ENCODE measurements at places on chromosomes 4 and X.
A peak's percentile ranks its signal among the peaks of the same experiment; 100 is the strongest.

DNA sequence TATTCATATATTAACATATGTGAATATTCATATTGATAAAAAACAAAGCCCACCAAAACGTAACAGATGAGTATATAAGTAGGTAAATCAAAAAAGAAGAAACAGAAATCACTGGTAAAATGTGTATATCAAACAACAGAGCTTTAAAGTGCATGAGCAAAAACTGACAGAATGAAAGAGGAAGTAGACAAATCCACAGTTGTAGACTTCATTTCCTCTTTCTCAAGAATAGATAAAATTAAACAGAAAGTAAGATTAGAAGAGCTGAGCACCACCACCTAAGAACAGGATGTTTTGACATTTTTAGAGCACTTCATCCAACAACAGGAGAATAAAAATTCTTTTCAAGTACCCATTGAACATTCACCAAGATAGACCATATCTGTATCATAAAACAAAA is 64.6 kb downstream of the CNKSR2 start:
- no peak for DNase-seq

- DNase-seq, result no peak
Measured at GRCh38 chr4:121272526-121272925, 108.3 kb downstream of the QRFPR start.

GRCh38 chr4:169117591-169118081 is 107.6 kb upstream of the CBR4 start:
- no peak for DNase-seq

DNA sequence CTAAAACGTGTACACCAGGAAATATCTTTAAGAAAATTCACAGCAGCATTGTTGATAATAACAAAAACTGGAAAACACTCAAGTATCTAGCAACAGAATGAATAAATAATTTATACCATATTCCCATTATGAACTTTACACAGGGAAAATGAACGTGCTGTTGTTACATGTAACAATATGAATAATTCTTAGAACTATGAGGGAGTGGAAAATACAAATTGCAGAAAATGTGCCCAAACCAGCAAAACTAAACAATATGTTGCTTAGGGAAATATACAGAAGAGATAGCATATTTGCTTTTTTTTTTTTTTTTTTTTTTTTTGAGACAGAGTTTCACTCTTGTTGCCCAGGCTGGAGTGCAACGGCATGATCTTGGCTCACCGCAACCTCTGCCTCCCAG is 14.8 kb upstream of the FAT1 start:
- no peak for DNase-seq

GRCh38 chr4:37392521-37393255 is 148.1 kb downstream of the NWD2 start:
- no peak for DNase-seq

DNA sequence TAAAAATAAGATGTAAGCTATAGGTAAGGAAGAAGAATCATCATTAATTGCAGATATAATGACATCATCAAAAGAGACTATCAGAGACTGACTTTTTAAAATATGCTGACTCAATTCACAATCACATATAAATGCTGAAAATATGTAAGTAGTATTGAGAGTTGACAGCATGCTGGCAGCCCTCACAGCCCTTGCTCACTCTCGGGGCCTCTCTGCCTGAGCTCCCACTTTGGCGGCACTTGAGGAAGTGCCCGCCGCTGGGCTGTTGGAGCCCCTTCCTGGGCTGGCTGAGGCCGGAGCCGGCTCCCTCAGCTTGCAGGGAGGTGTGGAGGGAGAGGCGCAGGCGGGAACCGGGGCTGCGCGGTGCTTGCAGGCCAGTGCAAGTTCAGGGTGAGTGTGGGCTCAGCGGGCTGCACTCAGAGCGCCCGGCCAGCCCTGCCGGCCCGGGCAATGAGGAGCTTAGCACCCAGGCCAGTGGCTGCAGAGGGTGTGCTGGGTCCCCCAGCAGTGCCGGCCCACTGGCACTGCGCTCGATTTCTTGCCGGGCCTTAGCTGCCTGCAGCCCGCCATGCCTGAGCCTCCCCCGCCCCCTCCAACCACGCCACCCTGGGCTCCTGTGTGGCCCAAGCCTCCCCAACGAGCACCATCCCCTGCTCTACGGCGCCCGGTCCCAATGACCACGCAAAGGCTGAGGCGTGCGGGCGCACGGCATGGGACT is 68.9 kb downstream of the RAB28 start:
- DNase-seq, result no peak

DNA sequence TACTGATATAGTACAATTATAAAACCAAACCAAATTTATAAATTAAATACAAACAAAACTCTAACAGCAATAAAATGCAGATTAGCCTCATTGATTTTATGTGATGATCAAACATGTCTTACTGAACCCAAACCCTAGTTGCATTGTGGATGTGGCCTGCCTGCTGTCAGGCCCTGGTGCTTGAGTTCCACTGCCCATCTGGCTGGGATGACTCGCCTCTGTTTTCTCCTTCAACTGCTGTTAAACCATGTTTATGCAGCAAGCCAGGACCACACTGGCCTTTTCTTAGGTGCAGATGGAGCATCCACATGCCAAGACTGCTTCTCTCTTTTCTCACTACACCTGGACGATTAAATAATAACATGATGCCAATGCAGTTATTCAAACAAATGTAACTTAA is 22.6 kb downstream of the NAP1L5 start:
- no peak for DNase-seq

GRCh38 chr4:99506781-99507180 is 4.0 kb upstream of the C4orf17 start:
- no peak for DNase-seq

DNA sequence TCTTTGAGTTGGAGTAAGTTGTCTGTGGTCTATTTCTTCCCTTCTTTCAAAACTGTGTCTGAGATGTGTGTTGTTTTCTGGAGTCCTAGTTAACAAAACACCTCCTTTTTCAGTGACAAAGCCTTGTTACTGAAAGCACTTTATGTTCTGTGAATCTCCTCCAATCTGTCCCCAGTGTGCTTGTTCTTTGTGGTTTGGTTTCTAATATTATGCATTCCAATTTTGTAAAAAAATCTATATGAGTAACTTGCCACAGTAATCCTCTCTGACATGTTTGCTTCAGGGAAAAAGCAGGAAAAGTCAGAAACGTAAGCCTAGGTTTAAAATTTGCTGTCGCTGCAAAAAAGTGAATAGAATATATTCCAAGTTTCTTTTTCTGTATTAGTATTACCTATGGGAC is 12.4 kb downstream of the PRRG1 start:
- DNase-seq, result no peak

DNA sequence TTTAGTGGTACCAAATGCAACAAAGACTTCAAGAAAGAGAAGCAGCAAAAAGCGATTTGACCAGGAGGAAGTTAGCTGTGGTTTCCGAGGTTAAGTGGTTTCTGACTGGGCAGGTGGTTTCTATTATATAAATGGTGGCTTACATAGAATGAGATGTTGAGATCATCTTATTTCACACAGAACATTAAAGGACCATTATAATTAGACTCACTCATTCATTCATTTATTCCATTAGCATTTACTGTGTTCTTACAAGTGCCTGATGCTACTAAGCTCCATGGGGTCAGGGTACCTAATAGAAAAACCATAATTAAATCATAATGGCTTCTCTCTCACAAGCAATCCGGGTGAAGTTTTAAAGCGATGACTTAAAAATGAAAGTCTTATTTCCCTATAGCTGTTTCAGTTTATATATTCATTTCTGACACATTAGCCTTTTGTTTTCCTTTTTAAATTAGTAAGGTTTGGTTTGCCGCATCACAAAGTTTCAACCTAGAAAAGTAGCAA is 10.6 kb downstream of the TSPAN6 start:
- no peak for DNase-seq

DNA sequence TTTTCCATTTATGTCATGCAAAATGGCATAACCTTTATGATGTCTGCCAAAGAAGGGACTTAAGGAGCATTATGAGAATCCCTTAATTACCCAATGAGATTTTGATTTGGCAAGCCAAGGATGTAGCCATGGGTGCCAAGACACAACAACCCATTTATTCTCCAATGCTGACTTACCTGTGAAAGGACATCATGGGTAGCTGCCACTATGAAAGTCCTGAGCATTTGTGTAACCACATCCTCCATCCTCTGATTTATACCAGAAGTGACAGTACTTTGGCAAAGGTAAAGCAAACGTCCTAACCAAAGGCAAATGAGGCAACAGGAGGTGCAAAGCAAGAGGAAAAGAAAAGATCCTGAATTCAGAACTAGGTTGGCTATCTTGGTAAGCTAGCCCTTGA is 87.3 kb upstream of the EMCN start:
- no peak for DNase-seq

DNA sequence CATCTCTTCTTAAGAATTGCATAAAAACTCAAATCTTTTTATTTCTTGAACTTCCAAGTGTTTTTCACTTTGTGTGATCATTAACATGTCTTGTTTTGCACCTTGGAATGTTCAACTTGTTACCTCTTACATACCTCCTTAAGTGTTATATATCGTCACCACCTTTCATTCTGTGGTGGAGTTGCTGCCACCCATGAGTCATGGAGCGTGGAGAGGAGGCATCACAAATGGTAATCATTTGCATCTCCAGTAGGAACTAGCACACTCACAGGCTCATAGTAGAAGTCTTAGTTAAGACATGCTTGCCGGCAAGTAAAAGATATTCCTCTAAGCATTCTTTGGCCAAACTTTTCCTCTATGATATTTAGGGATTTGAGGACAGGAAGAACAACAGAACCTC is 67.0 kb upstream of the VCX start:
- no peak for DNase-seq

GRCh38 chr4:138235419-138235952 is 6.7 kb downstream of the SLC7A11 start:
- no peak for DNase-seq

DNA sequence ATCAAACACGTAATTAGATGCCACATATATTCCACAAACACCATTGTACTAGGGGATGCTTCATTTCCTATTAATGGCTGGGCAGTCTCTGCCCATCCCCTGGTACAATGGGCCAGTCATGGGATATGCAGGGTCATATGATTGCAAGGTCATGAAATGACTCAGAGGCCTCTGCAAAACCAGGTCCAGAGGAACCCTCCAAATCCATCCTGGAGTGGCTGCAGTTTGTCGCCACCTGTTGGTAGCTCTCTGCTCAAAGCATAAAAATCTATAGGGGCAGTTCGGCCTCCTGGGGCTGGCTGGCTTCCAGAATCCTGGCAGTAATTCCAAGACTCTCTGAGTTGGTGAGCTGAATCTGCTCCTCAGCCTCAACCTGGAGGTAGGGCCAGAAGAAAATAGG is 22.9 kb upstream of the PUDP start:
- peak; percentile 5 for DNase-seq

DNA sequence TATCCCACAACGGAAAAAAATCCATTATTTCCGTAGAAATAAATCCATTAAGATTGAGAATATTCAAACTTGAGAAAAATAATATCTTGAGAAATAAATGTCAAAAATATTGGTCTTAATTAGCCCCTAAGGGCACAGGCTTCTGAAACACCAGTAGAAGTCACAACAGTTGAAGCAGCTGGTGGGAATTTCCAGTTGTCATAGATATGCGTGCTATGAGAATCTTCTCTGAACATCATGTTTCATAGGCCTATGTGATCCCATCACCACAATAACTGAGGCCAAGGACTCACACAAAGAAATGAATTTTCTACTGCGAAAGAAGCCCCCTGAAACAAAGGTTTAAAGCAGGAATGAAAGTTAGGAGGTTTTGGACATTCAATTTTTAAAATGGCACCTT is 292.0 kb downstream of the DTHD1 start:
- DNase-seq, result no peak

- no peak for DNase-seq
Measured at GRCh38 chr4:38510201-38510600, 153.8 kb upstream of the KLF3 start.

DNA sequence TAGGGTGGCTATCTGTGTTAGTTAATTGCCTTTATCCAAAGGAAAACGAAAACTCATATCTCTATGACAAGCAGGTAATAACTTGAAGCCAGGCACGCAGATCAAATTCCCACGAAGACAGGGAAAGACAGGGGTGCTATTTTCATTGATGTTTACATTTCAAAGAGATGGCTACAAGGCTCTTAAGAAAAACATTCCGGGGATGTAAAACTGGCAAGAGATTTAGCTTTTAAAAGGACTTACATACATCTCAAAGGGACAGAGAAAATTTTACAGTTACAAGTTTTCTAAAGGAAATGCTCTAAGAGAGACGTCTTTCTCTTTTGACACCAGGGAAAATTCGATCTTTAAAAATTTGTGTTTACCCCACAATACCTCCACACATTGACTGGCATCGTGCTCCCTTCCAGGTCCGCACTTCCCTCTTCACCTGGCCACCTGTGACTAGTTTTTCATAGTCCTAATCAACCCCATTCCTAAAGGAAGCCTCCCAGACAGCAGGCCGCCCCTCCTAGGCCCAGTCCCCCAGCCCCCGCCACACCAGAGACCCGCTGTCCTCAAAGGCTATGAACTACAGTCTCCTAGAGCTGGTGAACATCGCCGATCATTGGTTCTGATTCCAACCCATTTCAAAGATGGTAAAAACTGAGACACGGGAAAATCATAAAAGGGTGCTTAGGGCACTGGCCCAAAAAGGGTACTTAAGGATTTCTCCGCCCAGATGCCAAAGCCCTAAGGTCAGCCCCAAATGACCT is 649 bp upstream of the ARAF start:
- DNase-seq, result no peak

- DNase-seq, result no peak
Measured at GRCh38 chr4:158411269-158411668, 110.4 kb upstream of the RXFP1 start.

- no peak for DNase-seq
Measured at GRCh38 chr4:28427306-28428085, 1566.9 kb downstream of the STIM2 start.

GRCh38 chrX:23503835-23504539 is 163.3 kb upstream of the PRDX4 start:
- DNase-seq, result no peak

DNA sequence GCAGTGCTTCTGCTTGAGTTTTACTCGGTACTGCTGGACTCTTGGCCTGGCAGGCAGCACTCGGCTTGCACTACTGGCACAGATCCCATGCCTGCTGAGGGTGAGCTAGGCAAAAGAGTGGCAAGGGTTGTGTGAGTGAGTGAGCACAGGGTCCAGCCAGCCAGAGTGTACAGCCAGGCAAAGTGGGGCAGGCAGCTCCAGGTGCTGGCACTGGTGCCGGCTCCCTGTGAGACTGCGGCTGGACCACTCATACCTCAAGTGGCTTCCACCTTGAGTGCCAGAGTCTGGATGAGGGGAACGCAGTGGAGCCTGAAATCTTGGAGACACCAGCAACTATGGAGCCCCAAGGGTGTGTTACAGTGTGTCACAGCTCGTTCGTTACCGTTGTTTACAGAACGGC is 1451.9 kb upstream of the AGA start:
- no peak for DNase-seq

DNA sequence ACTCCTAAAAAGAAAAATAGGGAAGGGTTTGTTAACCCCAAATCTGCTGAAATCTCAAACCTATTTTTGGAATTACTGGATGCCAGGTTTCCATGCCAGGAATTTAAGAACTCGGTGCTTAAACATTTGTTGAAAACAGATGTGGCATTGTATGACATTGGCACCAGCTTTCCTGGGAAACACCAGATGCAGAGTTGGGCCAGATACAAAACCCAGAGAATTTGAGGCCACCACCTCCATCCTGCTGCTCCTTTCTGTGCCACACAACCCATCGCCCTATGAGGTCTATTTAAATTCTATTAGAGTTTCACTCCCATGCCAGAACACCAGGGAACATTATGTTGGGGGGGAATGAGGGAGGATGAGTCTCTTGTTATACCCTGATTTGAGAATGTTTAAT is 71.7 kb downstream of the ARAP2 start:
- no peak for DNase-seq

- no peak for DNase-seq
Measured at GRCh38 chrX:107669885-107670628, 41.7 kb downstream of the PRPS1 start.
